ENCODE measurements at places on chromosomes 12 and 14.

GRCh38 chr12:102169922-102170621 lies 27.6 kb downstream of the PMCH start:
- DNase-seq = no peak

- no peak for DNase-seq
Observed at GRCh38 chr12:89529738-89530137, 3.9 kb upstream of the POC1B start.

- no peak for DNase-seq
Observed at GRCh38 chr14:81946375-81946774, 412.7 kb upstream of the SEL1L start.

- DNase-seq = no peak
Observed at GRCh38 chr14:33754261-33754660, 196.6 kb downstream of the EGLN3 start.

DNA sequence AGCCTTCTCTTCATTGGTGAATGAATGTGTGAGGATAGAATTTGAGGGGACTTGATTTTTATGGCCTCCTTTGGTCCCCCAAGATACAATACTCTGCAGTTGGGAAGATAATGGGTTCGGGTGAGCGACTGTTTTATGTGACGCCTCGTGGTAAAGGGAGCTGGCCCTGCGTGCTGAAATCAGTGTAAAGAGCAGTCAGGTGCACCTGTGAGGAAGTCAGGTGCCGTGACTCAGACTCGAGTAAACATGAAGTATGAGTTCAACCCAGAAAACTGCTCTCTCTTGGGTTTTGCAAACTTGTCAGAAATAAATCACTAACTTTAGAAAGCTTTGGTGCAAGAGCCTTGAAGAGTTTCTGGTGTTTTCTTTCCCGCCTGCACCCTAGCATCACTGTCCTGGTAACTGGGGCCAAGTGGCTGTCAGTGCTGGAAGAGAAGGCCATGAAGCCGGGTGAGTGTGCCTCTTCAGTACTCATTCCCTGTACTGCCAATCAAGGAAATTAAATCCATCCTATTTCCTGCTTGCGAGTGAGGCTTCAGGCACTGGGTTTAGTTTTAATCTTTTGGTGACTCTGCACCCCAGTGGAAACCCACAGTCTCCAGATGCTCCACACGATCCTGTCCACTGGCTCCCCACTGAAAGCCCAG lies 59.2 kb downstream of the AACS start:
- DNase-seq = no peak

- DNase-seq = no peak
Observed at GRCh38 chr12:48454667-48455066, 17.7 kb upstream of the ANP32D start.

- no peak for DNase-seq
Observed at GRCh38 chr14:78081245-78081644, 88.9 kb upstream of the NRXN3 start.

DNA sequence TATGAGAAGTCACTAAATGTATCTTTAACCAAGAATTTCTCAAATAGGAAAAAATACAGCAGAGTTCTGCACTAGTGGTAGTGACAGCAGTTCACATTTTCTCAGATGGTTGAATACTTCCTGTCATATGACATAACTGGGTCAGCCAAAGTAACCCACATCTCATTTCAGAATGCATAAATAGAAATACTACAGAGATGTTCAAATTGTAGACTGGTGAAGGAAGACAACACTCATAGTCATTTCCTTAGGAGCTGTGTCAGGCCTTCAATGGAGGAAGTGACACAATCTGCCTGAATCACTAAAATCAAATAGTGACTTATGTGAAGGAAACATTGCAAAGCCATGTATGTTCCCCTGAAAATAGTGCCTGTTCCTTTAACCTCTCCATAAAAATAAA lies 32.4 kb downstream of the FERMT2 start:
- DNase-seq = no peak

DNA sequence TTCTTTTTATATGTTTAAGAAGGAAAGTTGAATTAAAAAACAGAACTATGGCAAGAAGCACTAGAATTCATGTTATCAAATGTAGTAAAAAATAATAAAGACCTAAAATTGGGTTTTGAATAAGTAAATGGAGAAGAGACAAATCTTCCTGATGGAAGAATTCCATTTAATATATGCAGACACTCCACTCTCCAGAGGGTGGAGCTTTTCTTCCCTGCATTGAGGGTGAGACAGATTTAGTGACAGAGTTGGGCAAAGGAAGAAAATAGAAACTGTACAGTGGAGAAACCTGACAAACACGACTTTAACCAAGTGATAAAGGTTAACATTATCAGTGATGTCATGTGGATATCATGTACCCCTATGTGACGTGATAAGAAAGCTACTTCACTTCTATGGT lies 217.6 kb downstream of the PRKD1 start:
- no peak for DNase-seq

DNA sequence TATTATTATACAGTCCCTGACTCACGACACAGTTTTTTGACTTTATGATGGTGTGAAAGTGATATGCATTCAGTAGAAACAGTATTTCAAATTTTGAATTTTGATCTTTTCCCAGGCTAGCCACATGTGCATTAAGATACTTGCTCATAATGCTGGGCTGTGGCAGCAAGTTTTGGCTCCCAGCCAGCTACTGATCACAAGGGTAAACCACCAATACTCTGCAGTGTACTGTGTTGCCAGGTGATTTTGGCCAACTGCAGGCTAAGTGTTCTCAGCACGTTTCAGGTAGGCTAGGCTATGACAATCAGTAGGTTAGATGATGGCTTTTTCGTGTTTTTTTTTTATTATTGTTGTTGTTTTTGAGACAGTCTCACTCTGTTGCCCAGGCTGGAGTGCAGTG lies 69.4 kb upstream of the ACTN1 start:
- DNase-seq = no peak

- DNase-seq = no peak
Observed at GRCh38 chr12:110844131-110844530, 2.7 kb upstream of the CCDC63 start.

DNA sequence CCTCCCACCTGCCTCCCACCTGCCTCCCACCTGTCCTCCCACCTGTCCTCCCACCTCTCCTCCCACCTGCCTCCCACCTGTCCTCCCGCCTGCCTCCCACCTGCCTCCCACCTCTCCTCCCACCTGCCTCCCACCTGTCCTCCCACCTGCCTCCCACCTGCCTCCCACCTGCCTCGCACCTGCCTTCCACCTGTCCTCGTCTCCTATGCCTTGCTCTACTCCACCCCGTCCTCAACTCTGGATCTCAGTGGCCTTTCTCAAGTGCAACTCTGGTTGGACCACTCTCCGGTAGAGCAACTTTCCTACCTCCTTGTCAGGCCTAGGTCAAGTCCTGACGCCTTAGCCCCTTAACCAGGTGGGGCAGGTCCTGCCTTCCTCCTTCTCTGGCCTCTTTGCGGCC lies 29.3 kb upstream of the PEX5 start:
- no peak for DNase-seq

DNA sequence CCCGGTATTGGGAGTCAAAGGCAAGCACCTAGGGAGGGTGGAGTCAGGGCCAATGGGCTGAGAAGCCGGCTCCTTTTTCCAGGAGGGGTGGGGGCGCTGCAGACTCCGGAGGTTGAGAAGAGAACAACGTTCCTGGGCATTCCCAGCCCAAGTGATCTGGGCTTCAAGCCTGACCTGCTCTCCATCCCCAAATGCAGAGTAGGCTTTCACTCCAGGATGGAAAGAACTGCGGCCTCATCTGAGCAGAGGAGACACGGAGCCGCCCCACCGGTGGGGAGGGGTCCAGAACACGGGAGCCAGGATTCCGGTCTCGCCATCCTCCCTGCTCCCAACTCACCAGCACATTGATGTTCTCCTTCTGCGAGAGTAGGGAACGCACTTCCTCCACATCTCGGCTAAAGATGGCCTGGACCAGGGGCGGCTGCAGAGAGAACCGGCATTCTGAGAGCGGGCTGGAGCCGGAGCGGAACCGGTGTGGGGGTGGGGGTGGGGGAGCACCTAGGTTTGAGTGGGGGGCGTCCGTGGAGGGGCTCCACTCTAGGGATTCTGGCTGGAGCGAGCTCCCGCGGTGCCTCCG lies 605 bp downstream of the ANKRD52 start:
- no peak for DNase-seq

DNA sequence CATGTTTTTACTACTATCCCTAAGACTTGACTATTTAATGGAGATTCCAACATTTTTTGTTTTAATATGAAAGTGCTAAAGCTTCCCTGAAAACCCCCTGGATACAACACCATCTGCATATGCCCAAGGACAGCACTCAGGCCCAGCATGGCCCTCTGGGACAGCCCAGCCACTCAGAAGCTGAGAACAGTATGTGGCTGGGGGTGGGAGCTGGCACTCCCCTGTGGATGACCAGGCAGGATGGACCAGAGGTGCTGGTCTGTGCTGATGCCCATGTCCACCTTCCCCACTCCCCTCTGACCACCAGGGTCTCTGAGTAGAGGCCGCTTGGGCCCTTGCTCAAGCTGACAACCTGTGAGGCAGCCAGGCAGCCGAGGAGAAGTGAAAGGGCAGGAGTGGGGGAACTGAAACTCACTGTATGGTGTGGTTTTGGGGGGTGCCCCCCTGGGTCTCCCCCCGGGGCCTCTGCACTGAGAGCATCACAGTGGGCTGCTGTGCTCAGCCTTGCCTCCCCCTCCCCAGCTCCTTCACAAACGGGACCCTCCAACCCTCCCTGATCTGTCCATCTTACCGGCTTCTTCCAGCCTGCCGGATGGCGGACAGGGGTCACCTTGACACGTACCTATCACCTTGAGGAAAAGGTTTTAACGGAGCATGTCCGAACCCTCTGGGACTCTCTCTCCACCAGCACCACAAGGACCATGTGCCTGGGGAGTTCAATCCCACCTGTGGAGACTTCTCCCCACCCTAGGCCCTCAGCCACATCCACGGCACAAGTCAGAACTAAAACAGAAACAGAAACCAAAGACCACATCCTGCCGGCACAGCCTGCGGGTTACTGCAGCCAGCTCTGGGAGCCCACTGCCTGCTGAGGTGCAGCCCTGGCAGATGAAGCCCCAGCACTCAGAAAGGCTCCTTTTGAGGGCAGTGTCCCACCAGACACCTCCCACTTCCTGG lies at the start of gene TMEM229B:
TMEM229B (minus strand) TSS at position 785 of the 957 bp plus-strand sequence. CDS start 14,798 bp downstream, outside the sequence.
- peak; percentile 36 for DNase-seq

GRCh38 chr14:94056579-94057308 lies 24.3 kb downstream of the DDX24 start:
- DNase-seq = no peak

DNA sequence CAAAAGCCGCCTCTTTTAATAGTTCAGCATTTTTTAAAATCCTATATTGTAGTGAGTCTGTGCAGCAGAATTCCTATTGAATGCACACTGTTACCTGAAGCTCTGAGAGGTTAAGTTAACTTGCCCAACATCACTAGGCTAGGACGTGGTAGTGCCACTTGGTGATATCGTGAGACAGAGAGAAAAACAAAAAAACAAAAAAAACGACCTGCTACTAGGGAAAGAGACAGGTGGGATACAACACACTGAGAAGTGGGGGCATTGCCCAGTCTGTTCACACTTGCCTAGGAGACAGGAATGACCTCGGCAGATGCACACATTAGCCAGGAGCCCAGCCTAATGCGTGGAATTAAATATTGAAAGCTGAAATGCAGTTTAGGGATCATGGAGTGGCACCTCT lies 129.7 kb upstream of the CCND2 start:
- no peak for DNase-seq

DNA sequence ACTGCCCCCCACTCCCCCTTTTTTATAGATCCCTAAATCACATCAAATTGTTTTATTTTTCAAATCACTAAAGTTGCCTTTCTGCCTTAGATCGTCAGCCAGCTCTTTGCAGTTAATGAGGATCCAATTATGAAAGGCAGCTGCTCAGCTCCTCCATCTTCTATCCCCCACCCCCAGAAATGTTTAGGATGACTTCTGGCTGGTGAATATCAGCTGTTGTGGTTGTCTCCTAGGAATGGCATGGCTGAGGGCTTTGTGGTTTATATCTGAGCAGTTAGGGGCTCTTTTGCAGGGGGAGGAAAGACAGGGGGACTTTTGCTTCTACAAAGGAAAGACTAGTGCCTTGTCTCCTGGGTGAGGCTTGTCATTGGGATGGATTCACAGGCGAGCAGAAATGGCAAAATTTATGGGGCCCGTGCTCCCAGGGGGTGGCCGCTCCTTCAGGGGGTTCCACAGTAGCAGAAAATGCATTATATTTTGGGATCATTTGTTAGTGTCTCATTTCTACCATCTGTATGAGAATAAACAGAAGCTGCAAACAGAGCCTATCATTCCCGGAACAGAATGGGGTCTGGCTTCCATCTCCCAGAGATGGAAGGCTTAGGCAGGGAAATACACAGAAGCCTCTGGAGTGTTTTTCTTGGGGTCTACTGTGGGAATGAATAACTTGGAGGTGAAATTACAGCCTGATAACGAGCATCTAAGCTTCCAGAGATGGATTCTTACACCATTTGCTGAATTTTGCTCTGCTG lies 6.5 kb downstream of the JDP2 start:
- no peak for DNase-seq

DNA sequence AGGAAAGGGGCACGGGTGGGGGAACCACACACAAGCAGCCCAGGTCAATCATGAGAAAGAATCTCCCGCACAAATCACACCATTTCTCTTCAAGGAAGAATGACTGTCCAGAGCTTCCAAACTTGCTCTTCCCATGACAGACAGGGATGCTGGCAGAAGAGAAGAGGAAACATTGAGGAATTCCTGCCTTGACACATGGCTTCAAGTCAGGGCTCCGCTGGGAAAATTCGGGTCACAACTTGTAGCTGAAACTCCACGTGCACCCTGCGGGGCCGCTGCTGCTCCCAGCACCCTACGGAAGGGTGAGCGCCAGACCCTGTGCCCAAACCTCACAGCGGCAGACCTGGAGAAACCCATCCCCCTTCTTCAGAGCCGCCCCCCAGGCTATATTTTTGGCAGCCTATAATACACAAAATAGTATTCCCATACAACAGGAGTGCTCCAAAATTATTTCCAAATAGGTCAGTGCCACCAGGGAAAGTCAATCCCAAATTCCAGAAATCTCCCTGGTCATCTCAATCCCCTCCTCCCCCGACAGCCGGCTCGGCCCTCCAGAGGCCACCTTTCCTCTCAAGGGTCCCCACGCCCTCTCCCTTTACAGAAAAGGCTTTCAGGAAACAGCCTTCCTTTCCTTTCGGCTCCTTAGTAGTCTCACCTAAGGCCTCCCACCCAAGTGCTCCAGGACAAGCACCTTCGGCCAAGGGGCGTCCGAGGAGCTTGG lies 1.3 kb downstream of the TMEM132D start:
- no peak for DNase-seq

GRCh38 chr12:2853626-2854025 lies 3.2 kb downstream of the TEX52 start:
- DNase-seq = peak; percentile 89

DNA sequence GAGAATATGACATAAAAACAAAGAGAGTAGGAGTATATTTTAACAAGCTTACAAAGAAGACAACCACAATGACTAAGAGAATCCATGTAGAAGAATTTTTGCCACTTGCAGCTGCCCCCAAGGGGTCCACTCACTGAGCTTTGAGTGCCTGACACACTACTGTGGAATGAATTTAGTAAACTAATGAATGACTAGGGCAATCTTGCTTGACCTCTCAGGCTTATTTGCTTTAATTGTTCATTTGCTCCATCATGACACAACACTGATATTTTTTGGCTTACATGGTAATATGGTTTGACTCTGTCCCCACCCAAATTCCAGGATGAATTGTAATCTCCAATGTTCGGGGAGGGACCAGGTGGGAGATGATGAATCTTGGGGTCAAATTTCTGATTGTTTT lies 249.1 kb upstream of the FAR2 start:
- DNase-seq = no peak

Measured in left cardiac atrium (tissue), 4 donors.